CD4-positive, alpha-beta T cell treated with Interleukin-4 for 1 hour (primary cell): ENCODE measurements at places on chromosomes 3 and 15.
A peak's percentile ranks its signal among the peaks of the same experiment; 100 is the strongest.

- no peak for DNase-seq
Observed at GRCh38 chr3:139715743-139716360, 38.1 kb upstream of the NMNAT3 start.

DNA sequence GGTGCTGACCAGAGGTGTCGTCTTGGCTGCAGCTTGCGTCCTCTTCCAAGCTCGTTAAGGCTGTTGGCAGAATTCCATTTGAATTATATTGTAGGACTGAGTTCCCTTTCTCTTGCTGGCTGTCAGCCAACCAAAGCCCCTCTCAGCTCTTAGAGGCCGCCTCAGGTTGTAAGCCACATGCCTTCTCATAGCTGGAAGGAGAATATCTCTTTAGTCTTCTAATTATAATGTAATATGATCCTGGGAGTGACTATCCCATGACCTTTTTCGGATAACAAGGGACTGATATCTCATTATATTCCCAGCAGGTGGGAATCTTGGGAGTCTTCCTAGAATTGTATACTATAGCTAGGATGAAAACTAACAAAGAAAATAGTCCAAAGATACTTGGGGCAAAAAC, 4.8 kb downstream of the SCG5 start:
- no peak for DNase-seq

- no peak for DNase-seq
Observed at GRCh38 chr15:61812476-61812875, 247.8 kb downstream of the VPS13C start.

GRCh38 chr15:42233107-42233506, 25.0 kb upstream of the VPS39 start:
- no peak for DNase-seq

- DNase-seq = no peak
Observed at GRCh38 chr3:44761101-44761423, 357 bp downstream of the KIAA1143 start.

- DNase-seq = no peak
Observed at GRCh38 chr3:62708638-62709373, 166.4 kb downstream of the CADPS start.

DNA sequence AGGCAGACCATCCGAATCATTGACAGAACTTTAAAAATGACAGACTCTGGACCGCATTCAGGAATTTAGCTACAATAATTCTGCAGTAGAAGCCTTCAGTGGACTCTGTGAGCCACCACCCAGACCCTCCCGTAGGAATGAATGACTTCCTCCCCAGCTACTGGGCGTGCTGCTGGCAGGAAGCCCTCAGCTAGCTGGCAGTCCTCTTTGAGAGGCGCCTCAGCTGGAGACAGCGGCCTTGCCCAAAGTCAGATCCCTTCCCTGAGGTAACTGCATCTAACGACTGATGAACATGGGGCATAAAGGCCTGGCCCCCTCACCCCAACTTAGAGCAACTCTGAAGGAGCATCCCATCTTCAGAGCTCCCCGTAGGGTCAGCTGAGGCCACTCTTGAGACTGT, 25.8 kb downstream of the CRABP1 start:
- DNase-seq = no peak

DNA sequence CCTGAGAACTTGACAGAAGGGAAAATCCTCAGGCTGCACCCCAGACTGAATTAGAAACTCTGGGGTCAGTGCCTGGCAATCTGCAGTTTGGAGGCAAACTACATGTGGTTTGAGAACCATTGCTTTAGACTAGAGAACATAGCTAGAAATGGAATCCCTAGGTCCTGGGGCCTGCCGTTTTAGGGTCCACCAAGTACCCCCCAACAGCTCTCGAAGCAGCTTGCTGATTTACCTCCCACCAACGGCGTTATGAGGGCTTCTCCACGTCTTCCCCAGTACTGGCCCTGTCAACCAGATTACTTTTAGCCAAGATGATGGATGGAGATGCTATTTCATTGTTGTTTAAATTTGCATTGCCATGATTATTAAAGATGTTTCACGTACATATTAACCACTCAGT, 272.5 kb downstream of the XXYLT1 start:
- no peak for DNase-seq

DNA sequence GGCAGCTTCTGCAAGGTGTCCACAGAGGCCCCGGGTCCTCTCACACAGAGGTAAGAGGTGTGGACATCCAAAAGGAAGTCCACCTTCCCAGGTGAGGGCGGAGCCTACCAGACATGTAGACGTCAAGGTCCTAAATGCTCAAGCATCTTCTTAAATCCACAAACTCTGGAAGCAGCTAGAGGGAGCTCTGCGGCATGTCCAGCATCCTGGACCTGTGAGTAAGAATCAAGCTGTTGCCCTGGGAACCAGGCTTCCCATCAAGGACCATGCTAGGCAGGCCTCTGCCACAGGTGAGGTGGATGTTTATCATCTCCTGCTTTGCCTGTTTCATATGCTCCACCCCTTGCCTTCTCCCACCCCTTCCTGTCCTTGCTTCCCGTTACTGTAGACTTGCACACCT, 368.2 kb downstream of the GABRG3 start:
- no peak for DNase-seq

DNA sequence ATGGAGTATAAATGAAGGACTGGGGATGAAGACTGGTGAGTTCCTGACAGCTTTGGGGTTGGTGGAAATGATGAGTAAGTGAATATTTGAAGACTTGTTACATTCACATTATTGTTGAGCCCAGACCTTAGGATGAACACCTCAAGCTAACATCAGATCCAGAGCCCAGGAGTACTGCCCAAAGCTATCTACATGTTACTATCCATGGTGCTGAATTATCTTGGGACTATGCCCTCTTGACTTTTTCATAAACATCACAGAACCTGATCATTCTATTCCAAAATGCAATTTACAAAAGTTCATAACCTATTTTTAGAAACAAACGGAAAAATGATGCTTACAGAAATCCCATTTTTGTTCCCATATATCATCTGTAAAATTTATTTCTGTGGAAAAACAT, 613.3 kb downstream of the TUSC7 start:
- no peak for DNase-seq

DNA sequence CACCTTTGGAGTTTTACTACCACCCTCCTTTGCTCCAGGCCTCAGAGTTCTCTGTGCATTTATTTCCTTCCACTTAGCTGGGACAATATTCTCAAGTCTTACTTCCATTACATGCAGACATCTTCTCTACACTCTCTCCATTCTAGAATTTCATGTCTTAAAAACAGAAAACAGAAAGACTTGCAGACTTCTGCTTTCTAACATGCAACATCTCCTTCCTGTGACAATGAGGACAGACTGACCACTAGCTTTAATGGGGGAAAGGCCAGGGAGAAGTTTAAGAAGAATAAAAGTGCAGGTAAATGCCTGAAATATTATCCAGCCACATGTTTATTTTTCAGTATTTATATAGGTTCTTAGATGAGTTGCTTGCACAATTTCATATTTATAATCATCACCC, 17.1 kb upstream of the CSTA start:
- no peak for DNase-seq

- DNase-seq = no peak
Observed at GRCh38 chr15:74270854-74271520, 34.9 kb downstream of the CCDC33 start.

DNA sequence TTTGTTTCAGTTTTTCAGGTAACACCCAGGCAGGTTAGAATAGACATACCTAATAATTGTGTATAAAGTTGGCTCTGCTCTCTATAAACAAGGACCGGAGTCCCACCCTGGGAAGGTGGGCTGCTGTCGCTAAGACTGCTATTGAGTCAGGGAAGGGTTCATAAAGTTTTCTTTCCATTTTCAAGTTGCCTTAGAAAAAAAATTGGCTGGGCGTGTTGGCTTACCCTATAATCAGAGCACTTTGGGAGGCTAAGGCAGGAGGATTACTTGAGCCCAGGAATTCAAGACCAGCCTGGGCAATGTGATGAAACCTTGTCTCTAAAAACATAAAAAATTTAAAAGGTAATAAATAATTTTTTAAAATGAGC, 11.3 kb upstream of the PIAS1 start:
- DNase-seq = no peak

DNA sequence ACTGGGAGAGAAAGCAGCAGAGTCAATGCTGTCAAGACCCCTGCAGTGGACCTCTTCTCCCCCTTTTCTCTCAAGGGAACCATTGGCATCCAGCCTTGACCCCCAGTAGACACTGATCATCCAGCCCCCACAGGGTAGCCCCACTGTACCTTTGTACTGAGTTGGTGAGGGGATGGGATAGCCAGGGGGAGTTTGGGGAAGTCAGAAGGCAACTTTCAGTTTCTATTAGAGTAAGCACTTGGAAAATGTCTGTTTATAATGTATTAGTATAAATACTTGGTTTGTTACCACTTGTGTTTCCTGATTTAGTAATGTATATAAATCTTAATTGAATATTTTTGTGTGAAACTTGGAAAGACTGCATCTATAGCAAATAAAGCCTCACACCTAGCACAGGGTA, 25.0 kb downstream of the DAG1 start:
- no peak for DNase-seq

GRCh38 chr3:107271787-107272387, 105.4 kb upstream of the CCDC54 start:
- peak; percentile 34 for DNase-seq

- DNase-seq = no peak
Observed at GRCh38 chr3:45762647-45763302, 33.6 kb downstream of the SLC6A20 start.

DNA sequence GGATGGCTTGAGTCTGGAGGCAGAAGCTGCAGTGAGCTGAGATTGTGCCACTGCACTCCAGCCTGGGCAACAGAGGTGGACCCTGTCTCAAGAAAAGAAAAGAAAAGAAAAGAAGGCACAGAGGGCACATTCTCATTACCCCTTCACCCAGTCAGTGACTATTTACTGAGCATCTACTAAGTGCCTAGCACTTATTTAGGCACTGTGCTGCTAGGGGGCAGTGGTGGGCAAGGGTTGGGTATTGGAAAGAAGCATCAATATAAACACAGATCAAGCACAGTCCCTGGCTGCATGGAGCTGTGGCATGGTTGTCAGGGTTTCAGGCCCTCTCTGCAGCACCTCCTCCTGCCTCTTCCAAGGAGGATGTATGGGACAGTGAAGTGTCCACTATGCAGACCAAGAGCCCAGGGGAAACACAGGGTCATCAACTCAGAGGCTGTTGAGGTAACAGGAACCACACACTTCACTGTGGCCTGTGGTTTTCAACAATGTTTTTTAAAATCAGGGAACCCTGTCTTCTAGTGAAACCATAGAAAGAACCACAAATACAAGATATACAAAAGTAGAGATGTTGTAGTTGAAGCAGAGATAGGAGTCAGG, 138.5 kb downstream of the RAB11A start:
- no peak for DNase-seq

DNA sequence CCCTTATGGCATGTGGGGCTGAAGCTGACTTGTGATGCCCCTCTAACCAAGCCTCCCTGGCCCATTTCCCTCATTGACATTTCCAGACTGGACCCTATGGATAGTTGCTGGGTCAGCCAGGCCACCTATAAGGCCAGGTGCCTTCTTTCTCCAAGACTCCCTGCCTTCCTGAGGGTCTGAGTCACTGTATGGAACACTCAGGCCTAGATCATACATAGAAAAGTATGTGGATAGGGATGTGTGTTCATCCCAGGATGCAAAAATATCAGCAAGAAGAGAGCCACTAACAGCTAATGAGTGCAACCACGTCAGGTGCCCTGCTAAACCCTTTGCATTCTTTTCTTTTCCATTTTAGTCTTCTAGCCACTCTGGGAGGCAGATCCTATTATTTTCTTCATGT, 168.4 kb upstream of the WNT5A start:
- no peak for DNase-seq
